ENCODE measurements at places on chromosomes 6 and 20. TPM values are rescaled to one million over a fixed set of nuclear protein-coding genes. Genes with fewer than 3 reads are reported as not detected.

Gene MEI4
- under 0.01 TPM for total RNA-seq

Gene SRMS
- total RNA-seq, result not detected

Gene CYP24A1
- total RNA-seq, result not detected

Gene TCP11
- total RNA-seq, result not detected

Gene FLRT3
- total RNA-seq, result 0.96 TPM

Data from vein endothelial cell (primary cell).